ENCODE measurements at places on chromosomes 16 and 17.

DNA sequence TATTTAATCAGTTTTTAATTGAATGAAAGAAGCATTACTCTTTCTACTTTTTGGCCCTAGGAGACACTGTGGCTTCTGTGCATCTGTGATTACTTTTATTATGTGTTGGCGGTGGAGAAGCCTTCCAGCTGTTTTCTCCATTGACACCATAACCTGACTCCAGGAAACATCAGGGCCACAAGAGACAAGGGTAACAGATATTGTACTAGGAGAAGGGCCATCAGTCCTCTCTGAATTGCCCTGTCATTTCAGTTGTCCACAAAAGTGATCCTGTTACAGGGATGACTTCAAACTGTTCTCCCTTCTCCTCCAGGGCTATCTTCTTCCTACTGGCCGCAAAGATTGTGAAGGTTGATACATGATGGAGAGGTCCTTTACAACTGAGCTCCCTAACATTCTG, 14.6 kb downstream of the KRT39 start:
- DNase-seq: no peak

DNA sequence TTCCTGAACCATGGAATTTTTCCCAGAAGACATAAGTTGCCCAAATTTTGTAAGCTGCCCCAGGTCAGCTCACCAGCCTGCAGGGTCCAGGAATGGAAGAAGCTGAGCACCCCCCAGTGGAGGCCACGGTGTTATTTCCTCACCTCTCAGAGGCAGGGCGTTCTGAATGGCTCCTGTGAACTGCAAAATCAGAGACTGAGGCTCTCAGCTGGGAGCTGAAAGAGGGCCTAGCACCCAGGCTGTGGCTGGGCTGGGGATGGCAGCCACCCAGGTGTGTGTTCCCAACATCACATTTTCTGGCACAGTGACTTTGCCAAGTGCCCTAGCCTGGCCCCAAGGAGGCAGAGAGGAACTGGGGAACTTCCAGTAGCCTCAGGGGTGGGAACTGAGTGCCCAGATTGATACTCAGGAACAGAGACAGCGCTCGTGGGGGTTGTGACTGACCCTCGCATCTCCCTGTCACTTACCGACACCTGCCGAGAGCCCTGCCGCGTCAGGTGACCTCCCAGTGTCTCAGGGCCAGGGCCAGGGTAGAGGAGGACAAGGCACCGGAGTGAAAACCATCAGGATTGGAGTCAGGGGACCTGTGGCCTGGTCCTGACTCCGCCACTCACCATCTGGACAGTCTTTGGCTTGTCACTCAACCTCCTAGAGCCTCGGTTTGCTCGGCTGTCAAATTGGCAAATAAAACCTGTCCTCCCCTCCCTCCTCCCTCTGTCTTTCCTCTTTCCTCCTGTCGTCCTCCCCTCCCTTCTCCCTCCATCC, 11.3 kb downstream of the CACNG4 start:
- DNase-seq: no peak

DNA sequence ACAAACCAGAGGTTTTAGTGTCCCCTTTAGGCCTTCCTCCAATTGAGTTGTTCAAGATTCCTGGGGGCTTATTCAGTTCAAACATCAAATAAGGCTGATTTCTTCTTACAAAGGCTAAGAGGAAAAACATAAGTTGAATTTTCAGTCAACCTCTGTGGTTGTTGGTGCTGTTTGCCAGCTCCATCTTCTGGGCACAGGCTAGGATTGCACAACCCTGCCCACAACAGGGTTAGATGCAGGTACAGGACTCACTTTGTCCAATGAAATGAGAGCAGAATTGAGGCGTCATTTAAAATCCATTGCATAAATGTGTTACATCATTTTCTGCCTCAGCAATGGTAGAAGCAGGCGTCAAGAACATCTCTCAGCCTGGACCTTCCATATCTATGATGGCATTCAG, 173.3 kb downstream of the PMP22 start:
- DNase-seq: no peak

GRCh38 chr16:25709213-25709612, 17.5 kb downstream of the HS3ST4 start:
- DNase-seq: no peak

DNA sequence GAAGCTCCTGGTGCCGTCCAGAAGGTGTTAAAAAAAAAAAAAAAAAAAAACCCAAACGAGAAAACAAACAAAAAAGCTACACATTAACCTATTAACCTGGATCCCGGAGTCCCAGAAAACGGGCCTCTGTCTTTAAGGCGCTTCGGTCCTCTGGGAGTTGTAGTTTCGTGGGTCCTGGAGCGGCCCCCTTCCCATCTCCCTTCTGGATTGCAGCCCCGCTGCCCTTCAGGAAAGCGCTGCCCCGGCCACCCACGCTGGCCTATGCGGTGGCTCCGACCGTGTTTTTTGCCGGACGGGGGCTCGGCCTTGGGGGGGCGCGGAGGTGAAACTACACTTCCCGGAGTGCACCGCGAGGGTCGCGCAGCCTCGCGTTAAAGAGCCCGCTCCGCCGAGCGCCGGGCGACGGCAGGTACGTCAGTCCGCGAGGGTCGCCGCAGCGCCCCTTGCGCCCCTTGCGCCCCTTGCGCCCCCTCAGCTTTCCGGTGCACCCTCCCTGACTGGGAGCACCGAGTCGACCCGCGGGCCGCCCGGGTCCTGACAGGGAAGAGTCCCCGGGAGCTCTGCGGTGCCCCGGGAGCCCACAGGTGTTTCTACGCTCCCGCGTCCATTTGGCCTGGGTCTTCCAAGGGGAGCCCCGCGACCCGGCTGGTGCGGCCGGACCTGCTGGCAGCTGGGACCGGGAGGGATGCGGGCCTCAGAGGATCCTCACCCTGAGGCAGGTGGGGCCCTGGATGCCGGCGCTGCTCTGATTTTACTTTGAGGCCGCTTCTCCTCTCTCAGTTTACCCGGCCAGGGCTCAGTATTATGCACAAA, at the start of gene FCSK:
FCSK (plus strand) TSS at position 374 of the 813 bp plus-strand sequence. CDS start 8,596 bp downstream, outside the sequence.
- DNase-seq: peak; percentile 72

GRCh38 chr17:76147211-76148014, 6.4 kb upstream of the FOXJ1 start:
- DNase-seq: no peak

DNA sequence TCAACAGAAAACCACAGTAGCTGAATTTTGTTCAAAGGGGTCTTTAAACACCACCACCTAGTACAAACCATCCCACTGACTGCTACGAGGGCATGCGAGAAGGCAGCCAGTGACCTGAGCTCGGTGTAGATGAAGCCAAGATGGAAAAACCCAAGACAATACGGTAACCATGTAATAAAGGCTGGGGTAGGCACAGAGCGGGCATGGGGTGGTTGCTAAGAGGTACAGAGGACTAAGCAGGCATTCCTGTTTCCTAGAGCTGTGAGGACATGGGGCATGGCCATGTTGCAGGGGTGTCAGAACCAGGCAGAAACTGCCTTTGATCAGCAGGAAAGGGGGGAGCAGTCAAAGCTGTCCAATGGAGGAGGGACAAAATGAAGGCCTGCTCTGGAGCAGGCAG, 52.1 kb downstream of the NDEL1 start:
- no peak for DNase-seq
